Calu3 (cell line): ENCODE measurements at places on chromosomes 6 and 20. TPM values are rescaled to one million over a fixed set of nuclear protein-coding genes. Genes with fewer than 3 reads are reported as not detected.

SLX4IP gene
- total RNA-seq, result 5.4 and 6.4 TPM in 2 replicates

- H3K36me3 ChIP-seq, result no peaks in the 10 kb centered on the region
- H3K4me3 ChIP-seq, result no peak overlapping the region
- H3K27ac ChIP-seq, result no peak overlapping the region
- DNase-seq, result no peak
- no peaks in the 10 kb centered on the region for H3K4me1 ChIP-seq
Measured at GRCh38 chr20:56759741-56760278, 130.7 kb downstream of the TFAP2C start.

- DNase-seq, result no peak
- peaks cover 19% of the 10 kb centered on the region for H3K4me1 ChIP-seq
- H3K27me3 ChIP-seq, result no peaks in the 10 kb centered on the region
- no peak overlapping the region for H3K27ac ChIP-seq
Measured at GRCh38 chr6:106254636-106255035, 70.9 kb downstream of the ATG5 start.

HTR1B gene
- total RNA-seq, result 0.17 TPM in 1 of 2 replicates, not detected in the other

CDKAL1 gene
- total RNA-seq, result 37.8 and 39.6 TPM in 2 replicates

DNA sequence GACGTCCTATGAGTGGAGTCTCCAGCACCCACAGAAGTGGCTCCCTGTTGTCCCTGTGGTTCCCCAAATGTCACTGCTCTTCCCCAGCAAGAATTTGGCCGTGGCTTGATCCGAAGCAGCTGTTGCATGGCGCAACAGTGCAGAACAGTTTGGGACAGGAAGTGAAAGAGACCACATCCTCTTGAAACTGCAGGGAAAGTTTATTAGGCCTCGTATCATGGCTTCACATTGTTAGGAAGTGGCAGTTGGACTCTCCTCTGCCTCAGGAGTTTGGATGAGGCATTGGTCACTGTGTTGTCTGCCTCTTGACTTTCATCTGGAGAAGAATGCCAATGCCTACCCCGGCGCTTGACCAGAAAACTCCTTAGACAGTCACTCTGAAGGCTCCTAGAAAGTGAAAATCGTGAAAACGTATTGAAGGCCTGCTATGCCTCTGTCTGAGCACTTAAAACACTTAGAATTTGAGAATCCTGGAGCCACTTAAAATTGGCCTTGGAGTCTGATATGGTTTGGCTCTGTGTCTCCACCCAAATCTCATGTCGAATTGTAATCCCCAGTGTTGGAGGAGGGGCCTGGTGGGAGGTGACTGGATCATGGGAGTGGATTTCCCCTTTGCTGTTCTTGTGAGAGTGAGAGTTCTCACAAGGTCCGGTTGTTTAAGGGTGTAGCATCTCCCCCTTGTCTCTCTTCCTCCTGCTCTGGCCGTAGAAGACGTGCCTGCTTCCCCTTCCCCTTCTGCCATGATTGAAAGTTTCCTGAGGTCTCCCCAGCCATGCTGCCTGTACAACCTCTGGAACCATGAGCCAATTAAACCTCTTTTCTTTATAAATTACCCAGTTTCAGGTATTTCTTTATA lies 334.9 kb upstream of the JARID2 start:
- no peak overlapping the region for H3K4me3 ChIP-seq
- no peaks in the 10 kb centered on the region for H3K27me3 ChIP-seq
- H3K27ac ChIP-seq, result no peak overlapping the region
- no peaks in the 10 kb centered on the region for H3K4me1 ChIP-seq
- DNase-seq, result no peak

TRIM39 gene
- 22.0 and 22.3 TPM in 2 replicates for total RNA-seq

DNA sequence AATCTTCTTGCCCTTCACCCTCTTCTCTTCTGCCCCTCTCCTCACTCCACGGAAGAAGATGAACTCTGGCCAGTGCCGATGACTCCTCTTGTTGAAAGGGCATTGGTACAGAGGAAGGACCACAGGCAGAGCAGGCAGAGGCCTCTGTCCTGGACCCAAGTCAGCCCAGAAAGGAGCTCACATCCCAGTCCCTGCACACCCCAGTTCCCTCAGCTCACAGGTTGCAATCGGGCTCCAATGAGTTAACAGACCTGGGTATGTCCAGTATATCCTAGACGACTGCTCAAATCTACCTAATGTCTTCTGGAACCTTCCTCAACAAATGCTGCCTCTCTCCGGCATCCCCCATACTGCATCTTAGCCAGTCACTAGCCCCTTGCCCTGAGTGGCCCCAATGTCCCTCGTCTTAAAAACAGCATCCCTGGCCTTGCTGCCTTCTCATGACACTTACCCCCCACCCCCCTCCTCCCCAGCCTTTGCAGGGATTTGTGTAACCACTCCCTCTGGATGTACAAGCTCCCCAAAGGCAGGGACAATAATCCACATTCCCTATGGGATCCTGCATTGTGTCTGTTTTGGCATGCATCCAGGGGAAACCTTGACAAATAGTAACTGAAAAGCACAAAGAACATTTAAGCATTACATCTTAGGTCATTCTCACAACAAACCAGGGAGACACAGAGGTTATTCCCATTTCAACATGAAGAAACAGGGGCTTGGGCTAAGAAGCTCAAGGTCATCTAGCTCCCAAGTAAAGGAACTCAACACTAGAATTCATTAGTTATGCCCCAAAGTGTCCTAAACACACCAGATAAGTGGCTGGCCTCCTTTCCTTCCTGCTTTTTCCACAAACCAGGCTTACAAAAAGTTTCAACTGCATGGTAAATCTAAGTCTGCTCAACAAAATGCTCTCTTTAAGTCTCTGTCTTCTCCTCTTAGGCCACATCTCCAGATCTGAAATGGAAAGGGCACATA lies 45.1 kb downstream of the TRERF1 start:
- H3K4me1 ChIP-seq, result peaks cover 30% of the 10 kb centered on the region
- no peaks in the 10 kb centered on the region for H3K36me3 ChIP-seq
- DNase-seq, result no peak
- no peak overlapping the region for H3K4me3 ChIP-seq

- peaks cover 5% of the 10 kb centered on the region for H3K36me3 ChIP-seq
- no peak for DNase-seq
- no peak overlapping the region for H3K27ac ChIP-seq
- H3K4me3 ChIP-seq, result no peak overlapping the region
Measured at GRCh38 chr6:34147906-34148630, 2.2 kb upstream of the GRM4 start.

DNA sequence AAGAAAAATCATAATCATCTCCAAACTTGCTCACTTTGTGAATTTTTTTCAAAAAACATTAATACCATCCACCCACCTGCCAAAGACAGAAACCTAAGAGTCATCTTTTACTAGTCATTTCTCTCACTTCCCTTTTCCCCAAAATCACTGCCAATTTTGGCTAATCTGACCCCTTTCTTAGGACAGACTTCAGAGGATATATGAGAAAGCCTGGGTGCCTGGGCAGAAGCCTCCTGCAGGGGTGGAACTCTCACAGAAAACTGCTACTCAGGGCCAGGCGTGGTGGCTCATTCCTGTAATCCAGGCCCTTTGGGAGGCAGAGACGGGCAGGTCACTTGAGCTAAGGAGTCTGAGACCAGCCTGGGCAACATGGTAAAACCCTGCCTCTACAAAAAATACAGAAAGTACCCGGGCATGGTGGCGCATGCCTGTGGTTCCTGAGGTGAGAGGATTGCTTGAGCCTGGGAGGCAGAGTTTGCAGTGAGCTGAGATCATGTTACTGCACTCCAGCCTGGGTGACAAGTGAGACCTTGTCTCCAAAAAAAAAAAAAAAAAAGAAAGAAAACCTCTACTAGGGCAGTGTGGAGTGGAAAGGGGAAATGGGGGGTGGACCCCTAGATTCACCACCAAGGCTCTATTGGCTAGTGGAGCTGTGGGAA lies 3.8 kb downstream of the DEK start:
- no peaks in the 10 kb centered on the region for H3K27me3 ChIP-seq
- H3K4me3 ChIP-seq, result peak overlapping the region; percentile 79
- DNase-seq, result peak; percentile 51
- H3K4me1 ChIP-seq, result peaks cover 37% of the 10 kb centered on the region
- H3K36me3 ChIP-seq, result peaks cover 67% of the 10 kb centered on the region
